Lung (tissue), 17 donors: ENCODE measurements at places on chromosomes 3 and 15. TPM values are rescaled to one million over a fixed set of nuclear protein-coding genes. Genes with fewer than 3 reads are reported as not detected.

The ANKUB1 gene
- 3.5 TPM for total RNA-seq

The RHOV gene
- 2.1 TPM for total RNA-seq

- H3K4me1 ChIP-seq = peaks cover 30% of the 10 kb centered on the region
- H3K27me3 ChIP-seq = no peaks in the 10 kb centered on the region
- no peak overlapping the region for H3K4me3 ChIP-seq
- H3K27ac ChIP-seq = no peak overlapping the region
- H3K36me3 ChIP-seq = no peaks in the 10 kb centered on the region
- no peak for DNase-seq
Observed at GRCh38 chr3:79366414-79366813, 401.4 kb downstream of the ROBO1 start.

- peak overlapping the region; percentile 18 for H3K27ac ChIP-seq
- H3K4me1 ChIP-seq = peaks cover 34% of the 10 kb centered on the region
- H3K4me3 ChIP-seq = no peak overlapping the region
Observed at GRCh38 chr15:63089260-63090043, 32.2 kb upstream of the LACTB start.

DNA sequence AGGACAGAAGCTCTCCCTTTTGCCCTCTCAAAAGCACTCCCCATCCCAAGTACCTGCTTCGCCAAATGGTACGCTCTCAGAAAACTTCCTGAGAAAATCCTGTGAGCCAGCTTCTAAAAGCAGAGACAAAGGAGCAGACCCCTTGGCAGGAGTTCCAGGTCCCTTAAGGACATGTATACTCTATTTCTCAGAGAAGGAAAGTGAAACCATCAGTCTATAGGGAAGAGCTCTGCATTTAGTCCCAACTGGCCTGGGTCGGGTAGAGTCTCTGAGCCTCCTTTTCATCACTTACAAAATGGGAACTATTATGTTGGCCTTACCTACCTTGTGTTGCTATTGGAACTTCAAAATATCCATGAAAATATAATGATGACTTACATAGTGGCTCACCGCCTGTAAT is 19.7 kb downstream of the DAPK2 start:
- no peaks in the 10 kb centered on the region for H3K36me3 ChIP-seq
